ENCODE measurements at places on chromosomes 3 and 15. TPM values are rescaled to one million over a fixed set of nuclear protein-coding genes. Genes with fewer than 3 reads are reported as not detected.

Gene CFAP100
- total RNA-seq = not detected

Gene NUP210
- 0.22 TPM for total RNA-seq

Gene ADAMTS9
- total RNA-seq = 31.8 TPM

Gene SKOR1
- 0.11 TPM for total RNA-seq

Gene HGD
- total RNA-seq = 0.11 TPM

Gene PDHB
- 60.3 TPM for total RNA-seq

Gene SECISBP2L
- 22.8 TPM for total RNA-seq

Gene EIF4E3
- 2.4 TPM for total RNA-seq

Gene KLHL40
- not detected for total RNA-seq

Gene GLCE
- total RNA-seq = 30.9 TPM

Gene ANKUB1
- total RNA-seq = not detected

Gene CCDC32
- total RNA-seq = 18.5 TPM

Gene MUC20
- total RNA-seq = 0.34 TPM

Gene COL8A1
- total RNA-seq = 15.6 TPM

Gene NLGN1
- under 0.01 TPM for total RNA-seq

Gene TRPM1
- 0.11 TPM for total RNA-seq

Gene THRB
- under 0.01 TPM for total RNA-seq

Gene NME9
- total RNA-seq = not detected

Gene TEX55
- total RNA-seq = not detected

Gene BOC
- not detected for total RNA-seq

Gene SERPINI2
- total RNA-seq = not detected

Gene GALNT15
- total RNA-seq = 82.4 TPM

Gene SYNPR
- total RNA-seq = not detected

Gene CHRM5
- total RNA-seq = 0.22 TPM

Gene GNB4
- total RNA-seq = 75.2 TPM

Gene PLA2G4E
- total RNA-seq = not detected

Gene P3H2
- 15.8 TPM for total RNA-seq

Gene CASR
- total RNA-seq = not detected

Gene PYGO1
- 0.26 TPM for total RNA-seq

Gene CCDC54
- total RNA-seq = not detected

Gene IL5RA
- total RNA-seq = not detected

Gene STRIT1
- not detected for total RNA-seq

Gene COL7A1
- 0.09 TPM for total RNA-seq

Gene SPTSSB
- not detected for total RNA-seq

Gene C3orf85
- not detected for total RNA-seq

Gene TRH
- not detected for total RNA-seq

Gene GOLGA8R
- total RNA-seq = 0.33 TPM

Measured in dermis lymphatic vessel endothelial cell (primary cell).